Placental pericyte (primary cell): ENCODE measurements at places on chromosomes 1 and 21. TPM values are rescaled to one million over a fixed set of nuclear protein-coding genes. Genes with fewer than 3 reads are reported as not detected.

Gene NOS1AP
- total RNA-seq: 0.29 and 1.1 TPM in 2 replicates

Gene GBP6
- total RNA-seq: not detected in 2 replicates

Gene LAMTOR2
- 23.4 and 35.2 TPM in 2 replicates for total RNA-seq

Gene TMEM82
- total RNA-seq: not detected in 2 replicates

Gene ZNF648
- total RNA-seq: under 0.01 TPM in 1 of 2 replicates, not detected in the other

Gene ZFP69B
- total RNA-seq: 3.5 and 13.2 TPM in 2 replicates

Gene AIRE
- total RNA-seq: not detected in 2 replicates

Gene ZBTB8A
- 5.2 and 8.1 TPM in 2 replicates for total RNA-seq

Gene FCMR
- total RNA-seq: 4.3 and 7.7 TPM in 2 replicates

Gene FAM151A
- total RNA-seq: not detected in 2 replicates

Gene GNAT2
- total RNA-seq: 0.44 TPM in 1 of 2 replicates, not detected in the other

Gene KCND3
- 0.14 and 0.22 TPM in 2 replicates for total RNA-seq

Gene ZBTB18
- total RNA-seq: 5.3 and 5.5 TPM in 2 replicates

Gene OR2G6
- under 0.01 TPM in 1 of 2 replicates, not detected in the other for total RNA-seq

Gene CELA2A
- 0.44 TPM in 1 of 2 replicates, not detected in the other for total RNA-seq

Gene SLC9C2
- under 0.01 TPM in 1 of 2 replicates, not detected in the other for total RNA-seq

Gene TCP10L
- total RNA-seq: not detected in 2 replicates

Gene DISP3
- under 0.01 TPM in 1 of 2 replicates, not detected in the other for total RNA-seq
